CD4-positive, CD25-positive, alpha-beta regulatory T cell (primary cell): ENCODE measurements at places on chromosomes 4 and X.
A peak's percentile ranks its signal among the peaks of the same experiment; 100 is the strongest.

DNA sequence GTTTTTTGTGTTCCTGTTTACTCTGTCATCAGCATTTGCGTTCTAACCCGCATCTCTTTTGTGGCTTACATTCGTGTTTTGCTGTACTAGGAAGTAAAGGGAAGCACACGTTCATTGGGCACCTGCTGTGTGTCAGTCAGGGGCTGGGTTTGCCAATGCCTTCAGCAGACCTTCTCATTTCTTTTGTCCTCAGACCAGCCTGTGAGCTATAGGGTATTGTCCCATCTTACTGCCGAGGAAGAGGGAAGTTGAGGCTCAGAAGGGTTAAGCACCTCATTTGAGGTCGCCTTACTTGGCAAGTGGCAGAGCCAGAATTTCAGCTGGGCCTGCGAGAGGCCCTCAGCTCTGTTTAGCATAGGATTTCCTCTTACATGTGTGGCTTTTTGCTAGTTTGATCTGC lies 8.7 kb downstream of the TBC1D14 start:
- peak; percentile 34 for DNase-seq

DNA sequence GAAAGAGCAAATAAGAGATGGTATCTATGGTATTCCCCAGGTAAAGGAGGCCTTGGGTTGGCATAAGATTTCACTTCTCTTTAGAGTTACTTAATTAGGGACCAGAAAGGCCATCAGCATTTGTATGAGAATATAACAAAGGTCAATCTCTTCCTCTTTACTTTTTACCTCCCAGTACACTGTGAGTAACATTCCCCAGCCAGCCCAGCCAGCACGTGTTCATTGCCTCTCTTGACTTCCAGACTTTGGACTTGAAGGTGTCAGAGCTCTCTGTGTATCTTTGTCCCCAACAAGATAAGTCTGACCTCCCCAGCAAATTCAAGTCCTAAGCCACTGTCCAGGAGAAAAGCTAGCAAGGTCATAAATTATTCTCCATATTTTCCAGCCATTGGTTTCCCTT lies 110.5 kb downstream of the AR start:
- DNase-seq = no peak

DNA sequence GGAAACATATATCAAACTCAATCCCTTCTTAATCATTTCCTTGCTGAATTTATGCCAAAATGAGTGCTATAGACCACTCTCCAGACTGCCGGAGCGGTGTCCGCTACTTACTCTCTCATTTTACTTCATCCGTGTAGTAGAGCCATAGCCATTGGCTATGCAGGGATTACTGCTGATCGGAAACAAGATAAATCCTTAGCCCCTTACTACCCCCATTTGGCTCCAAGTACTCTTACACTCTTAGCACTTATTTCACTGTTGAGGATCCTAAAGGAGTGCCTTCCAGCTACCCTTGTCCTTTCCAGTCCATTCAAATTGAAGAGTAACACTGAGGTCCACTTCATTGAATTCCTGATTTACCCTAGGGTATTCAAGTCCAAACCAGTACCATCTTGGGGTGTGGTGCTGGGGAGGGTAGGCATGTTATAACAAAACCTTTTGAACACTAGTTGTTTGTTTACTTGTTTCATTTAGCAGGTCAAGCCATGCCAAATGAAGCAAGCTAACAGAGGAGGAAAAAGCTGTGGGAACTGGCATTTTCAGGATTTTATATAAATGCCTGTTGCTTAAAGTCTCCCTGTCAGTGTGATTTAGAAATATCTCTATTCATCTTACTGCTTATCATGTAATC lies 715.1 kb downstream of the FSTL5 start:
- DNase-seq = no peak

- no peak for DNase-seq
Observed at GRCh38 chr4:66048861-66049260, 378.6 kb upstream of the EPHA5 start.
